NCI-H69 (cell line): ENCODE measurements at places on chromosomes 3 and 15.
A peak's percentile ranks its signal among the peaks of the same experiment; 100 is the strongest.

DNA sequence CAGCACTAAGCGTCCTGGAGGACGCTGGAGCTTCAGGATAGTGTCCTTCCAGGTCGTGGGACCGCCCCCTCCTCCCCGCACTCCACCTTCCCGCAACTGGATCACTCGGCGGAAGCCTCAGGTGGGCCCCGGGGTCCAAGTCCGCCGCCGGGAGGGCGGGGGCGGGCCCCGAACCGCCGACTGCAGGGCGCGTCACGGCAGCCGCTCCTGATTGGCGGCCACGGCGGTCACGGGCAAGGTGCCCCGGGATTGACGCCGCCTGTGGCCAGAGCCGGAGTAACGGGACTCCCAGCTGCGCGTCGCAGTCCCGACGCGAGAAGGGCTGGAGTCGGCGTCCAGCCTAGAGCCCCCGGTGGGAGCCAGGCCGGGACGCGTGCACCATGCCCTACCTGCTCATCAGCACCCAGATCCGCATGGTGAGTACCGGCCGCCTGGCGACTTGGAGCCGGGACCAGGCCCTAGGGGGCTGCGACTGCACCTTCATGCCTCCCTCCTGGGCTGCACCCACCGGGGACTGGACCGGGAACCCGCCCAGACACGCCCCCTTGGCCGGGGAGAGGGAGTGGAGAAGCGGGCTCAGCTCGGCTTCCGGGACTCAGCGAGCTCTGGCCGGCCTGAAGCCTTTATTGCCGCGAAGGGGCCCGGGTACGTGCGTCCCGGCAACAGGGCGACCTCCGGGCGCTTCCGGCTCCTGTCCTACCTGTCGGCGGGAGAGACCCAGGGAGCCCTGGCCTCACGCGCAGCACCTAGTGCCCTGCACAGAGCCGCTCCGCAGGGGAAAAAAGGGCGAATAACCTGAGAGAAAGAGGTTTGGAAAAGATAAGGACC is at the start of gene GCHFR:
TSS of gene GCHFR (plus strand) at position 268 of the 828 bp plus-strand sequence. CDS start at position 381, 113 bp downstream.
- DNase-seq: peak; percentile 84

DNA sequence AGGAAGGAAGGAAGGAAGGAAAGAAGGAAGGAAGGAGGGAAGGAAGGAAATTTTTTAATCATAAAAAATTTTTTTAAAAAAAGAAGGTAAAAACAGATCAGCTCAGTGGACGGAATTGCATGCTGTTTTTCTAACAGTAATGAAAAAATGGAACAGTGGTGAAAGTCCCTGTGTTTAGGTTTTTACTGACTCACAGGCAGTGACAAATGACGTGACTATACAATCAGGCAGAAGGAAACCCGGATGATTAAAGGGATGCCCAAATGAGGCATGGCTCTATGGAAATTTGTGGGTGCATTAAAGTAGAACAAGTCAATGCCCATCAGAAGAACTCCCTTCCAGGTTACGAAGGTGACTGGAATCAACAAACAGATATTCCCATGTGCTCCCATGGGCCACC is 135.0 kb downstream of the IMPG2 start:
- no peak for DNase-seq

- no peak for DNase-seq
These were observed 83.8 kb downstream of the PLCH1 start for GRCh38 chr3:155661042-155661441.

DNA sequence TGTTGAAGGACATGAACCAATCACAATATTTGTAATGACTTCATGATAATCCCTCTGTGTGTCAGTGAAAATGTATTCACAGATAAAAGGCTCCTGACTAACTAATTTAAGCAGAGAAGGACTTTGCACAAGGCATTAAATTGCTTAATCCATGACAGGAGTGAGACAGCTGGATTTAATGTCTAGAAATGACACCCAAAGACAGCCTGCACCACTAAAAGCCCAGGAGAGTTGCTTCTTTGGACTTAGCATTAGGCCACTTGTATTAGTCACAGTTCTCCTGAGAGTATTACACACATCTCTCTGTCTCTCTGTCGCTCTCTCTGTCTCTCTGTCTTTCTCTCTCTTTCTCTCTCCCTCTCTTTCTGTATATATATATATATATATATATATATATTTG is 180.4 kb downstream of the GOLGA8K start:
- DNase-seq: no peak

DNA sequence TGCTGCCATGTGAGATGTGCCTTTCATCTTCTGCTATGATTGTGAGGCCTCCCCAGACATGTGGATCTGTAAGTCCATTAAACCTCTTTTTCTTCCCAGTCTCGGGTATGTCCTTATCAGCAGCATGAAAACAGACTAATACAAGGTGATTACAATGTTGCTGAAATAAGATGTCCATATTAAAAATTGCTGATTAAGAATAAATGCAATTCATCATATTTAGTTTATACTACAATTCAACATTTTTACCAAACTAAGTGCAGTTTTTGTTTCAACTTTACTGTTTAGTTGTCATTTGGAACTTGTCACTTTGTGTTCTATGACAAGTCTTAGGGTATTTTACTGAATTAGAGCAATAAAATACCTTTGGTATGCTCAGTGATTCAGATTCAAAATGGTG is 127.6 kb upstream of the TMCO5A start:
- no peak for DNase-seq

- no peak for DNase-seq
These were observed 120.2 kb downstream of the ATP10A start for GRCh38 chr15:25742776-25743547.

DNA sequence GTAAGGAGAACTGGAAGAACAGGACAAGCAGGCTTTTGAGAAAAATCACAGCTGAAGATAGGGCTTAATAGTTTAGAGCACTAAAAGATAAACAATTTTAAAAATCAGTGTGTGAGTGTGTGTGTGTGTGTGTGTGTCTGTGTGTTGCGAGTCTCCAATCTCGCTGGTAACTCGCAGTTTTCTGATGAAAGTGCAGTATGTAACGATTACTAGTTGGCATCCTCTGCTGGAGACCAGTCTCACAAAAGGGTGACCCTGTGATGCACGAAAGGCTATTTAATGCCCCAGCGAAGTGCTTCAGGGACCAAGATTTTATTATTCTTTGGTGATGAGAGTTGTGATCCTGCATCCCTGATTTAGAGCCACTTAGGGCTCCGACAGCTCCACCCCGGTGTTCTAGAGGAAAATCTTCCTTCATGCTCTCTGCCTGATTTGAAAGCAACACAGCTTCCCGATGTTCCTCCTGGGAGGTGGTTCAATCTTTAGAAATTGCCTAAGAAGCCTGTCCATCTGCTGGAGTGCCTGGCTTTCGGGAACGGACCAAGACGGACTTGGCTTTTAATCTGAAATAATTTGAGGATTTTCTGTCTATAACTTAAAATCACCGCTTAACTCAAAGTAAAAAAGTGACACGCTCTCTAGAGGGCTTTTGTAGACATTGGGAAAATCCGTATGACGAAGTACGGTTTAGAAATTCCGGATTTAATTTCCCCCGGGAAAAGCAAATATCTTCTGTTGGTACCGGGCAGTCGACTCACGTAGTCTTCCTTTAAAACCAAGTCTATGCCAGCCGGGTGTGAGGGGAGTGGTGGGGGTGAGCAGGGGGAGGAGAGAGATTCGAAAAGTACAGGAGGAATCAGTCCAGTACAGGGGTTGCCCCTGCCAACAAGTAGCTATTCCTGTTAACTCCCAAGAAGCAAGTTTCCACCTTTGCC is 1.1 kb upstream of the ALCAM start:
- peak; percentile 91 for DNase-seq

DNA sequence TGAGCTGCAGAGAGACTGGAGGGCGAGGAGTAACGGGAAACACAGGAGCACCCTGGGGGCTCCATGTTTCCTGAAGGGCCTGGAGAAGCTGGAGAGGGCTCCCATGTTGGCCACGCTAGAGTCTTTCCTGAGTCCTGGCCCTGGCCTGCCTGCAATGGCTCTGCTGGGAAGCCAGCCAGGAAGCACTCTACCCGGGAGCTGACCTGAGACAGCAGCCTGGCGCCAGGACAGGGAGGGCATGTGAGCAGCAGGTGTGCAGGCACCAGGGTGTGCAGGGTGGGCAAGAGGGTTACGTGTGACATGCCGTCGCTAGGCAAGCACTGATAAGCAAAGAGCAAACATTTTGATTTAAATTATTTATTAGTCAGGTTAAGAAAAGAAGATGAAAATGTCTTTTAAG is 301.4 kb downstream of the OCA2 start:
- peak; percentile 15 for DNase-seq

DNA sequence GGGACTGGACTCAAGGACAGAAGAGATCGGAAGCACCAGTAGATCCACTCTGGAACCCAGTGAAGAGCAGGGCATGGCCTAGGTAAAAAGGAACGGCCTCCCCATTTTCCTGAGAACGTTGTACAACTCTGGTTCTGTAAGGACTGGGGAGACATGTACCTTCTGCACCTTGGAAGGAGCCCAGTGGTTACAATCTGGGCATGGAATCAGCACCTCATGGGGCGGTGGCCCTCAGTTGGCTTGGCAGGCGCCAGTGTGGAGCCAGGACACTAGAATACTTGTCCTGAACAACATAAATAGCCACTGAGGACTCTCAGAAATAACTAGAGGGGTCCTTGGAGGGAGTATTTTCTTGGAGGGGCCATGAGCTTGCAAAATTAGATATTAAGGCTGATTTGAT is 25.6 kb downstream of the EAF1 start:
- DNase-seq: no peak

DNA sequence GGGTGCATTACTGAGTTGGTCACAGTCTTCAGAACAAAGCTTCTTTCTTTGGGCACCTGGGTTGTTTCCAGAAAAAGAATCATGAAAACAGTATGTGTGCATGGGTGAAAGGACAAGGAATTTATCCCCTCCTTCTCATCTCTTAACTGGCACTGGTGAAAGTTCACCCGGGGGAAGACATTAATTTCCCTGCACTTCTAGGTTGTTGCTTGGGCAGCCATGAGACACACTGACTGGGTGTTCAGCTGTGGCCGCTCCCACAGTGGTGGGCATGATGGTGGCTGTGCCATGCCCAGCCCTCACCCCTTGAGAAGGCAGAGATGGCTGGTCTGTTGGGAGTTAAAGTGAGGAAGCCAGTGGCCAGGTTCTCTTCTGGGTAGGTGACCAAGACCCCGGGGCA is 16.6 kb upstream of the KY start:
- DNase-seq: no peak

GRCh38 chr3:27353221-27353620 is 16.0 kb downstream of the NEK10 start:
- no peak for DNase-seq

DNA sequence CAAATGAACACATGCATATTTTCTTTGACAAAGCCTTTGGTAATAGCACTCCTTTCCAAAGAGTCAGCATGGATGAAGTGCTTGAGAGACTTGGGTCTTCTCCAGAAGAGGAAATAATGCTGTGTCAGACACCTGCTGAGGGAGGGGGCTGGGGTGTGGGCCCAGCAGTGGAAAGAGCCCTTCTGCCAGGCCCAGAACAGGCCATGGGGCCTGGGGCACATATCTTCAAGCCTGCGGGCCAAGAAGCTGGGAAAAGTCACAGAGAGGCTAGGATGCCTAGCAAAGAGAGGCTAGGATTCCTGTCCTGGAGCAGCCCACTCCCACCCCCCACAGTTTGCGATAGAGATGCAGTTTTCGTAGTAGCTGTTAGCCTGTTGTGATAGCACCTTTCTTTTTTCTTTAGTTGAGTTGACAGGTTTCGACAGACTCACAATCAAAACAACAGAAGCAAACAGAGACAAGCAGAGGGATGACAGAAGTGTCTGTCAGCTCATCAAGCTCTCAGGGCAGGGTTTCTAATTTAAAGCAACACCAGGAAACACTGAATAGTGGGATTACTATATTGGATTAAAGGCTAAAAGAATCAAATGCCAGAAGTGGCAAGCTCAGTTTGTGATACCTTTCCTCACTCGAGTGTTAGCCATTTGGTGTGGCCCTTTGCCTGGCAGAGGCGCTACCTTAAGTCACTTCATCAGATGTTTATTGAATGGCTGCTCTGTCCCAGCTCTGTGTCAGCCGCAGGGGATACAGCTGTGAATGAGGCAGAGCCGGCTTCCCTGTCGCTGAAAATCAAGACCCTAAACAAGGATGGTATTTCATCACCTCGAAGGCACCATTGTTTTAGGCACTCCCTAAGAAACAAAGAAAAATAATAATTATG is 19.0 kb downstream of the CMTM7 start:
- DNase-seq: no peak

- no peak for DNase-seq
These were observed 43.8 kb downstream of the TKT start for GRCh38 chr3:53211706-53212702.
